COLO829 (cell line): ENCODE measurements at places on chromosomes 11 and 22.
A peak's percentile ranks its signal among the peaks of the same experiment; 100 is the strongest.

GRCh38 chr11:34105957-34106504, 602 bp downstream of the NAT10 start:
- peak; percentile 19 for DNase-seq

DNA sequence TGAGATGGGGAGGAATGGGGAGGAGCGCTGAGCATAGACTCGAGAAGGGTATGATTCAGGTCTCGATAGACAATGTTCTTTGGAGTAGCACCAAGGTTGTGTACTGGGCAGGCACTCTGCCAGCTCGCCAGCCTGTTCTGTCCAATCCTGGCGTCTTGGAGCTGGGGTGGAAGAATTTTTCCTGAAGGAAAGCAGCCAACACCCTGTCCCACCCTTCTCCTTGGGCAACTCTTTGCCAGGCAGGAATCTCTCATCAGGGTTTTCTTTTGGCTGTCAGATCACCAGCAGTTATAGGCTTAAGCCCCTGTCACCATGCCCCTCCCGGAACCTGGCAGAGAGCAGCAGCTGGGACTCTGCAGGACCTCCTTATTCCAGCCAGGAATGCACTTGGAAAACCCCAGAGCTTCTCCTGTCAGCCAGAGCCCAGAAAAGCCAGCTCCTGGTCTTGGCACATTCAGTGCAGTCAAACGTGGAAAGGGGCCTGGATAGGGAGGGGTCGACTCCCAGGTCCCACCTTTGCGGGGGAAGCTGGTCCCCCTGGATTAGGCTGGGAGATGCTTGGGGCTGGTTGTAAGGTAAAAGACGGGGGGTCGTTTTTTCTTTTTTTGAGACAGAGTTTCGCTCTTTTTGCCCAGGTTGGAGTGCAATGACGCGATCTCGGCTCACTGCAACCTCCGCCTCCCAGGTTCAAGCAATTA, 14.4 kb upstream of the SPTBN2 start:
- no peak for DNase-seq

GRCh38 chr11:613369-613968, 2.3 kb downstream of the IRF7 start:
- DNase-seq, result peak; percentile 60

DNA sequence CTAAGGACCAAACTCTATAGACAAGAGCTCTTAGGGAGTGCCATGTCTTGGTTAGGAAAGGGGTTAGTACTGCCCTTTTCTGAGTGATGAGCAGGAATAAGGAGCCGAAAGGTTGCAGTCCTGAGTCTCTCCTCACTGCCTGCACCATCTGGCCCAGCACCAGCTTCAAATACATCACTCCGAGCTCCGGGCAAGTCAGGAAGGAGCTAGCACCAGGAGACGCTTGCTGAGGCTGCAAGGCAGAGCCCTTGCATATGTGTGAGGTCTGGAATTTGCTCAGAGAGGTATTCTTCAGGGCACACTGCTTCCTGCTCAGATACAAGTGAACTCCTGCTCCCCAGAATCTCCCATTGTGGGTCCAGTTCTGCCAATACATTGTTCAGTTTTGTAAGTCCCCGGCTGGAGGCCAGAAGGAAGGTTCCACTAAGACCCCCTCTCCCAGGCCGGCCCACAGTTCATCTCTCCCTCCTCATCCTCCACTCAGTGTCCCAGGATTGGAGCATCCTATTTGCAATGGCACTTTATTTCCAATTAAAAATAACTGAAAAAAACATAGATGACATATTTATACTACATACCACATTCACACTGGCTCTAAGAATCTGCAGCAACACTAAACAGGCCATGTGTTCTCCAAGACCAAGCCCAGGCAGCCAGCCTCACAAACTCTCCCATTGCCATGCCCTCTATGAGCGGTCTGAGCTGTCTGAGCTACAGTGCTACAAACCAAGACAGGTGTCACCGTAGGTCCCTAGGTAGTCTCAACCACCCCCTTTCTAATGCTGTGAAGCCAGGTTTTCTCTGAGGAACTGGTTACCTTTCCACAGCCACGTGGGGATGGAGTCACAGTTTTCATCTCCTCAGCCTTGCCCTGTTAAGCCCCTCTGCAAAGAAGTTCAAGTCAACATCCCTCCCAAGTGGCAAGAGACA, 55.1 kb upstream of the SPATA19 start:
- no peak for DNase-seq

GRCh38 chr22:38989466-38989865, 7.3 kb downstream of the APOBEC3B start:
- no peak for DNase-seq

GRCh38 chr11:8055091-8055835, 25.7 kb upstream of the TUB start:
- no peak for DNase-seq

- no peak for DNase-seq
These were observed 19.0 kb downstream of the POLD3 start for GRCh38 chr11:74611369-74611861.

GRCh38 chr22:29070490-29070889, 2.3 kb upstream of the KREMEN1 start:
- no peak for DNase-seq

DNA sequence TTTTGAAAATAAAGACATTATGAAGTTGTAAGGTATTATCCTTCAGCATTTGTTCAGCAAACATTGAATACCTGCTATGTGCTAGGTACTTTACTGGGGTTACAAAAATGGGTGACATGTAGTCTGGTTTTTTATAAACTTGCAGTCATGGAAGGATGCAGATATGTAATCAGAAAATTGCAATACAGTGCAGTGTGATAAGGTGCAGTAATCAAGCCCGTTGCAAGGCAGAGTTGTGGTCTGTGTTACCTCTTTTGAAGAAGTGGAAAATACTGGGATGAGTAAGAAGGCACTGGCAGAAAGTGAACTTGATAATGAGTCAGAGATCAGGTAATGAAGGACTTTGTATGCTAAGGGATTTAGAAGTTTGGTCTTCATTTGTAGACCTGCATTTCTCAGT, 8.1 kb downstream of the FBXO7 start:
- no peak for DNase-seq

- peak; percentile 71 for DNase-seq
These were observed at the start of gene FZD4 for GRCh38 chr11:86955361-86956120. FZD4 (minus strand) TSS chr11:86955395; CDS start chr11:86955085, 310 bp downstream.

DNA sequence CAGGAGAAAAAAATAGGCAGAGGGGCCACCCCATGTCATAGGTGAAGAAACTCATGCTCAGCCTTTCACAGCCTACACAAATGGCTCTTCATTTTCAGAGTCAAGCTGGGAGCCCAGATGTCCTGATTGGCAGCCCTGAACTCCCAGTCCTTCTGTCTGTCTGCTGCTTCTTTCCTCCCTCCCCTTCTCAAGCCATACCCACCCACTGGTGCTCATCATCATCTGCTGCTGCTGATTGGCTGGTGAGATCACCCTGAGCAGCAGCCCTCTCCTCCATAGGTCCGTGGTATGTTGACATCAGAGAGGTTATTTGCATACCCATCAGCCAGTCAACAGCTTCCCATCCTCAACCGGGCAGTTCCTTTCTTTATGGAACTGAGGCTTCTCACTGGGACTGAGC, 46.1 kb upstream of the PRDM11 start:
- DNase-seq, result peak; percentile 63

- DNase-seq, result no peak
These were observed 5.5 kb downstream of the OSM start for GRCh38 chr22:30261134-30261533.

GRCh38 chr11:35330156-35330889, 89.0 kb downstream of the SLC1A2 start:
- no peak for DNase-seq

DNA sequence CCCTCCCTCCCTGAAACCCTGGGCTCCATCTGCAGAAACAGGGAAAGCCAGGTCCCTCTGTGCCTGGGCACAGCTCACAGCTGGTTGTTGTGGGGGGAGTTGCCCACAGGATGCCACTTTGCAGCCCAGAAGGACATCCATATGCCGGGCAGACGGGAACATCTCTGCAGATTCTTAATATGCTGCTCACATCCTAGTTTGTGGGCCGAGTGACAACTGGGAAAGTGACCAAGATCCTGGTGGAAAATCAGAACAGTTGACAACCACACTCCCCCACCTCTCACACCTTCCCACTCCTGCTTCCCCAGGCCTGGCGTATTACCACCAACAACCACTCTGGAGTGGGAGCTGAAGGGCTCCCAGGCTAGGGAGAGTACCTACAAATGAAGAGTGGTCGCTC, 7.3 kb upstream of the SCGB1A1 start:
- DNase-seq, result no peak

DNA sequence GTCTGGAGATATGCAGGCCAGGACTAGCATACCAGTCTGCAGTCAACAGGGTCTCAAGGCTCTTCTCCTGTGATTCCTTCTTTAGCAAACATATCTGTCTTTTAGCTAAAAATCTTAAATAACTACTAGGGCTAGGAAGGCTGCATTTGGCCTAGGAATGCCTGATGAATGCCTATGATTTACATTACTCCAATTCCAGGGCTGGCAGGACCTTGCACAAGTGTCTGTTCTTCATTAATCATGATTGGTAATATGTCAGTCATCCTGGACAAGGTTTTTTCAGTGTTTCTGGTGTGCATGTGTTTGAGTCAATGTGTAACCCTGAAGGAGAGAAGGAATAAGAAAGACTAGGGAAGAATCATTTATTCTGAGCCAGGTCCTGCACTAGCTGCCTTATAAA, 280.5 kb upstream of the NARS2 start:
- no peak for DNase-seq

DNA sequence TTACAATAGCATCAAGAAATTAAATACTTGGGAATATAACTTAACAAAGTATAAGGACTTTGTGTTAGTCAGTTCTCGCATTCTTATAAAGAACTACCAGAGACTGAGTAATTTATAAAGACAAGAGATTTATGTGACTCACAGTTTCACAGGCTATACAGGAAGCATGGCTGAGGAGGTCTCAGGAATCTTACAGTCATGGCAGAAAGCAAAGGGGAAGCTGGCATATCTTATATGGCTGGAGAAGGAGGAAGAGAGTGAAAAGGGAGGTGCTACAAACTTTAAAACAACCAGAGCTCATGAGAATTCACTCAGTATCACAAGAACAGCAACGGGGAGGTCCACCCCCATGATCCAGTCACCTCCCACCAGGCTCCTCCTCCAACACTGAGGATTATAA, 32.0 kb upstream of the CCDC134 start:
- no peak for DNase-seq
